ENCODE measurements at places on chromosomes 3 and 15.

- no peak for DNase-seq
Measured at GRCh38 chr15:73844356-73844755, 29.0 kb upstream of the TBC1D21 start.

GRCh38 chr15:100284701-100285100 is 57.1 kb downstream of the ADAMTS17 start:
- no peak for DNase-seq

- DNase-seq: no peak
Measured at GRCh38 chr3:81249540-81250029, 511.9 kb downstream of the GBE1 start.

DNA sequence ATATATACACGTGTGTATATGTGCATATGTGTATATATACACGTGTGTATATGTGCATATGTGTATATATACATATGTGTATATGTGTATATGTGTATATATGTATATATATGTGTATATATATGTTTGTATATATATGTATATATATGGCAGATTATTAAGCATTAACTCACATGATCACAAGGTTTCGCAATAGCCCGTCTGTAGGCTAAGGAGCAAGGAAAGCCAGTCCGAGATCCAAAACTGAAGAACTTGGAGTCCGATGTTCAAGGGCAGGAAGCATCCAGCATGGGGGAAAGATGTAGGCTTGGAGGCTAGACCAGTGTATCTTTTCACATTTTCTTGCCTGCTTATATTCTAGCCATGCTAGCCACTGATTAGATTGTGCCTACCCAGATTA is 23.7 kb downstream of the NAALADL2 start:
- no peak for DNase-seq

DNA sequence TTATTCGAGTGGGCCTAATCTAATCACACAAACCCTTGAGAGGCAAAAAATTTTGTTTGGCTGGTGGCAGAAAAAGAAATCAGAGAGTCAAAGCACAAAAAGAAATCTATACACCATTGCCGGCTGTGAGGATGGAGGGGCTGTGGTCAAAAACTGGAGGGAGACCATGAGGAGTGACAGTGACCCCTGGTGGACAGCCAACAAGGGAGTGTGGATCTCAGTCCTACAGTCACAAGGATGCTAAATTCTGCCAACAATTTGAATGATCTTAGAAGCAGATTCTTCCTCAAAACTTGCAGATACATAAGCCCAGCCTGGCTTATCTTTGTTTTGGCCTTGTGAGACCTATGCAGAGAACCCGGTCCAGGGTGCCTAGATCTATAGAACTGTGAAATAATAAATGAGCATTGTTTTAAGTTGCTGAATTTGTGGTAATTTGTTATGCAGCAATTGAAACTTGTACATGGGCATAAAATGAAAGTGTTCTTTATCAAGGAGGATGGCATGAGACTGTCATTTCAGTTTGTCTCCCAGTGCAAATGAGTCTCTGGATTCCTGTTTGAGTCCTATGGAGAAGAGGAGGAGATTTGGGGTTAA is 103.0 kb upstream of the ARHGEF26 start:
- DNase-seq: no peak

DNA sequence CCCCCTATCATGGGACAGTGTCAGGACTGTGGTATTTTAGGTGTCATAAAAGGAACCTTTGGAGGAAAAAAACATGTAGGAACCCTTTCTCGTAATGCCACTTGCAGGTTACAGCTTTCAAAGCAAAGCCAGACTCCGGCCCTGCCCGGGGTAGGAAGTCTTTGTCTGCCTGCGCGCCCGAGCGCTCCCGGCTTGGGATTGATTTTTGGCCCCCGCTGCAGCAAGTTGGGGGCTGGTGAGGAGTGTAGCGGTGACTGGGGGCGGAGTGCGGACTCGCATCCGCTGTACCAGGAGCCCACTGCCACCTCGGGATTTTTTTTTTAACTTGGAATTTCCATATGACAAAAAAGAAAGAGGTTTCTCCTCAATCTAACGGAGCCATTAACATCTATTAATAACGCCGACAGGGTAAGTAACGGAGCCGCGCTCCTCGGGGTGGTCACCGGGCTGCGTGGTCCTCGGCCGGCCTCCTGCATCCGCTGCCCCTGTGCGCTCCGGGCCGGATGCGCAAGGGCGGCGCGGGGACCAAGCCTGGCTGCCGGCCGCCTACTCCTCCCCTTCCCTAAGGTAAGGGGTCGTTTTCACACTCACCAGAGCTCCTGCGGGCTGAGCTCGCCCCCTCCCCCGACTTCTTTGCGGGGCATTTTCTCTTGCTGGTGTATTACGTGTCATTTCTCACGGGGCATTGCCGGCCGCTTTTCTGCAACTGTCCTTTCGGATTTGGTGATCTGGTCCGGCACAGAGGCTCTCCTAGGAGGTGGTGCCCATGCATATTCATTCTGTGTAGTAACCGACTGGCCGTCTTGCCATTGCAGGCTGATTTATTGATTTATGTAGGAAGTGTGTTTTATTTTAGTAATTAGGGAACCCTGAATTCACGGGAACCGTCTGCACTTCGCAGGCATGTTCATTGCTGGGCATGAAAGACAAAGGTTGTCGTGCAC is 219.8 kb upstream of the TOPAZ1 start:
- no peak for DNase-seq

DNA sequence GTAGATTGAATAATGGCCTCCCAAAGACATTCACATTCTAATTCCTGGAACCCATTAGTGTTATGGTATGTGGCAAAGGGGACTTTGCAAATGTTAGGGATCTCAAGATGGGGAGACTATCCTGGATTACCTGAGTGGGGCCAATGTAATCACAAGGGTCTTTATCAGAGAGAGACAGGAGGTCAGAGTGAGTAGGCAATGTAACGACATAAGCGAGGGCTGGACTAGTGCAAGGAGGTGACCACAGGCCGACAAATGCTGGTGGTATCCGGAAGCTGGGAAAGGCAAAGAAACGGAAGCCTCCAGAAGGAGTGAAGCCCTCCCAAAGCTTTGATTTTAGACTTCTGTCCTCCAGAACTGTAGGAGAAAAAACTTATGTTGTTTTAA is 26.5 kb upstream of the AQP9 start:
- no peak for DNase-seq

DNA sequence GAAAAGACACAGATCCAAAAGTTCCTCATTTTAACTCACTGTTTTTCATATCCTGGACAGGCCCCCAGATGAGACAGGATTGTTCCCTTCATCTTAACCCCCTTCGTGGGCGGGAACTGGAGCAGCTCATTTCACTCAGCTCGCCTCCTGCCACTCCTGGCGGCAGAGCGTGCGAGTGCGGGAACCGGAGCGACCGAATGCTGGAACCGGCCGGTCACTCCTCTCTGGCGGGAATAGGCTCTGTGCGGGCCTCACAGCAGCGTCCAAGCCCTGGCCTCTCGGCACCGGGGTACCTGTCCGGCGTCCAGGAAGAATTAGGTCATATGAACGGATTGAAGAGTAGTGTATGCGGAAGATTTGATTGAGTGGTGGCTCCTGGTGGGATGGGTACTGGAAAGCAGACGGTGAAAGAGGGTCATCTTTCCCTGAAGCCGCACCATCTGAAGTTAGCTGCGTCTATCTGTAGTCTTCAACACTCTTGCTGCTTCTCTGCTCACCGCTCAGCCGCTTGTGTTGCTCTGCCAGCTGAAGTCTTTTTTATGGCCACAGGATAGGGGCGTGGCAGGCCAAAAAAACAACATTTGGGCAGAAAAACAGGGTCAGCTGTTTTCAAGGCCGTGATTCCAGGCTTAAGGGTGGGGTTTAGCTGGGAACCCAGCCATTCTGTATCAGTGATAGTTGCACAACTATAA is 42.3 kb upstream of the FXR1 start:
- DNase-seq: no peak

GRCh38 chr3:144031938-144032337 is 60.3 kb downstream of the DIPK2A start:
- DNase-seq: no peak

DNA sequence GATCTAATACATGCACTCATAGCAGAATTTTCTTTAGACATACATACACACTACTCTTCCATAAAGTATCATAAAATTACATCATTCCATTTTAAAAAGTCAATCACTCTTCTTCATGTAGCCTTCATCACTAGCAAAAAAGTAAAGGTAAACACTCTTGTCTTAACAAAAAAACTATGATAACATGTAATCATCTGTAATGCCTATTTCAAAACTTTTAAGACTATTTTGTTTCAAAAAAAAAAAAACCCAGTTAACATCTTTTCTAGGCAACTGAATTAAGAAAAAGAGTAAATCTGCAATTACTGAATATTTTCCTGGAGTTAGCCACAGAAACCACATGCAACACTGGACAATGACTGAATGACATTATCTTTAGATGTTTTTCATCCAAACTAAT is 4.8 kb downstream of the TBC1D5 start:
- no peak for DNase-seq

- DNase-seq: no peak
Measured at GRCh38 chr3:133413161-133414020, 13.5 kb downstream of the BFSP2 start.

DNA sequence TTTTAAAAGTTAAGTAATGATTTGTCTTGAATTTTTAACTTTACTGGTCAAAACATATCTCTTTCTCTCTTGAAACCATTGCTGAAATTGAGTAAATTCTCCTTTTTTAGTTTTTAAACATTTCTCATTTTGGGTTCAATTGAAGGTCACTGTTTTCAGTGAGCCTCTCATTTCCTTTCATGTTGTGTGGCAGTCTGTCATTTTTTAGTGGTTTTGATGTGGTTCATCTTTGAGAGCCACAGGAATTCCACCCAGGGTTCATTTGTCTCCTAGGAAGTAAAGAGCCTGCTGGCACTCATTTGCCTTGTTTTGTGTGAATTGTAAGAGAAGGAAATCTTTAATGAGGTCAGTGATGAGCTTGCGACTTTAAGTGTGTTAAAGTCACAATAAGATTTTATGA is 10.4 kb downstream of the CLDN11 start:
- DNase-seq: no peak

DNA sequence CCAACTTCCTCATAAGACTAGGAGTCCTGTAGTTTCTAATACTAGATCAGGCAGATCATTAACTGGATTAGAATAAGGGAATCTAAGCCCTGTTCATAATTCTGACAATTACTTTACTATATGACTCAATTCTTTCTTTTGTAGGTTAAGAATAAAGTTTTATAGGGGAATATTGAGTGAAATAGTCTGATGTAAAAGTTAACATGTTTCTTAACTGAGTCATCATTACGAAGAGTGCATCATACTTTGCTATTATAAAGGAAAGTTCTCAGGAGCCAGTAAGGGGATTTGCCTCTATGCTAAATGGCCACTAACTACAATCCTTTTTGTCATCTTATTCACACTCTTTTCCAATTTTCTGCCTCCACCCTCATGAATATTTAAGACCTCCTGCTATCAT is 63.1 kb downstream of the POLQ start:
- DNase-seq: no peak

- DNase-seq: no peak
Measured at GRCh38 chr3:52480768-52481715, 14.1 kb upstream of the STAB1 start.

- no peak for DNase-seq
Measured at GRCh38 chr3:196883361-196883760, 15.6 kb downstream of the SENP5 start.

DNA sequence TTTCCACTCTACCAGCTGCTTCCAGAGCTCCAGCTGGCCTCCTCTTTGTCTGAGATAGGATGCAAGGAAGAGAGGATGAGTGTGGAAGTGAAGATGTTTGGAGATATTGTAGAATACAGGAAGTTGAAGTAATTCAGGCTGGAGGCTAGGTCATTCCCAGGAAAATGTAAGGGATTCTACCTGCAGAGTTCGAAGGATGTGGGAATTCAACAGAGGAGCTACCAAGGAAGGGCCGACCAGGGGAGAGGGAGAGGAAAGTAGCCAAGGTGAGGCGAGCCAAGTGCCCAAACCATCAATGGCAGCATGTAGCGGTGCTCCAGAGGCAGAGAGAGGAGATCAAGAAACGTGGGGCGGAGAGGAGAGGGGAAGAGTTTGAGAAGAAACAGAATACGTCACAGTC is 49.0 kb upstream of the EPHB3 start:
- no peak for DNase-seq

DNA sequence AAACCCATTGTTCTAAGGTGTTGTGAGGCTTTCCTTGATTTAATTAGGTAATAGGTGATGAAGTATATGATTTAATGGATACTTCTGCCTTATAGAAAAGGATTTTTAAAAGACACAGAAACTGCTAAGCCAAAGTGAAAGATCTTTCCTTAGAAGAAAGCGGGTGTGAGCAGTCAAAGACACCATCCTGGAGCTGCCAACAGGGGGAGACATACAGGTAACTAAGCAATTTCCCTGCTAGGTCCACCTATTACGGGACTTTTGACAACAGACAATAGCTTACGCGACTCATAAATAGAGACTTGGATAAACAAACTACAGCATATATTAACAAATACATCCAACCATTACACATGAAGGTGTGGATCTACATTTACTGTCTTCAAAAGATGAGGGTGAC is 669.5 kb downstream of the SQOR start:
- DNase-seq: no peak

DNA sequence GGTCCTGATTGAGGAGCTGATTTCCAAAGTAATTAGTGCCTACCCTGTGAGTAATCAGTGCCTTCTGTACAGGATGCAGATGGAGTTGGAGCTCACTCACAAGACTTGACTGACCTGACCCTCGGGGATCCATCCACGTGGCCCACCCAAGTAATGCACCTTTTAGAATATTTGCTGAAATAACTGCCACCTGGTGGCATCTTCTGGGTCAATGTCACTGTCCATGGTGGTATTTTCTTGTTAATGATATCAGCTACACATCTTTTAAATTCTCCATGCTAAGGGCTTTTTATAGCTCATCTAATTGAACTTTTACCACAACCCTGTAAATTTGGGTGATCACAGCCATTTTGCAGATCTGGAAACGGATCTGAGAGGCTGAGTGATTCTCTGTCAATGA is 74.3 kb upstream of the ANKRD34C start:
- no peak for DNase-seq

DNA sequence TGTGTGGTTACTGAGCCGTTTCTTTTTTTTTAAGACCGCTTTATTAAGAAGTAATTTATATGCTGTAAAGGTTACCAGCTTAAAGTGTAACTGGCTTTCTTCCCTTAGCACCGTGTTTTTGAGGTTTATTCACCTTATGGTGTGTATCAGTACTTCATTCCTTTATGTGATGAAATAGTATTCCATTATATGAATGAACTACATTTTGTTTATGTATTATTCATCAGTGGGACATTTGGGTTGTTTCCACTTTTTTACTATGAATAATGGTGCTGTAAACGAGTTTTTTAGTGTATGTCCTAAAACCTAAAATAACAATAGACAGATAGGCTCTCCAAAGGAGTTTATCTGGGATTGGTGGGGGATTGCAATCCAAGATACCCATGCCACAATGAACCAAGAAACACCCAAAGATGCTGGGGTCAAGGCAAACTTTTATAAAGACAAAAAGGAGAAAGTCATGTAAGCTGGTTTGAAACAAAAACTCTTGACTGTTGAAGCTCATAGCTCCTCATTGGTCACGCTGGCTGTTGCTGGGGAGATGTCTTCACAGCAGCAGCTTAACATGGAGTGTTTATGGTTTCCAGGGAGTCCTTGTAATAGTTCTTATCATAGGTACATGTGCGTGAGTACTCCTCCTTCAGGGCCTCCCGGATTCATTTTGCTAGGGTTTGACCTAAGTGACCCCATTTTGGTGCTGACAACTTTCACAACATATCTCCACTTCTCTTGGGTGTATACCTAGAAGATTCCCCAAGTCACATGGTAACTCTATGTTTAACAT is 16.0 kb downstream of the TM2D3 start:
- DNase-seq: no peak

Data from urinary bladder (tissue), 4 donors.